ENCODE measurements at places on chromosomes 3 and 15. TPM values are rescaled to one million over a fixed set of nuclear protein-coding genes. Genes with fewer than 3 reads are reported as not detected.

Gene KY
- not detected for polyA plus RNA-seq

Gene SEMA3F
- polyA plus RNA-seq = not detected

Gene GOLGA6L9
- 0.60 TPM for polyA plus RNA-seq

Gene GABRG3
- polyA plus RNA-seq = not detected

Gene CRYGS
- not detected for polyA plus RNA-seq

Gene TIMP4
- polyA plus RNA-seq = not detected

Gene ECE2
- polyA plus RNA-seq = not detected

Gene FGF7
- polyA plus RNA-seq = not detected

Gene CDC25A
- polyA plus RNA-seq = not detected

Gene KBTBD12
- polyA plus RNA-seq = not detected

Gene TEX9
- 31.2 TPM for polyA plus RNA-seq

Gene IMPG2
- 0.05 TPM for polyA plus RNA-seq

Gene IL17RB
- polyA plus RNA-seq = 0.48 TPM

Gene LRRC31
- polyA plus RNA-seq = not detected

Gene TGM5
- polyA plus RNA-seq = not detected

Gene CCDC39
- not detected for polyA plus RNA-seq

Gene CCR1
- polyA plus RNA-seq = 5.8 TPM

Gene SEMA6D
- polyA plus RNA-seq = not detected

Gene NEK10
- not detected for polyA plus RNA-seq

Gene GOLGA8S
- not detected for polyA plus RNA-seq

Gene MELTF
- not detected for polyA plus RNA-seq

Gene INSYN1
- not detected for polyA plus RNA-seq

Gene MOBP
- polyA plus RNA-seq = not detected

Gene SNURF
- 15.7 TPM for polyA plus RNA-seq

Gene TWF2
- polyA plus RNA-seq = 108 TPM

Gene GABRA5
- polyA plus RNA-seq = not detected

Gene APOD
- not detected for polyA plus RNA-seq

Gene LDHAL6B
- polyA plus RNA-seq = not detected

Gene CHST13
- not detected for polyA plus RNA-seq

Gene C3orf20
- polyA plus RNA-seq = not detected

Gene PAK6
- not detected for polyA plus RNA-seq

Gene C2CD4A
- polyA plus RNA-seq = not detected

Gene CHDH
- 0.45 TPM for polyA plus RNA-seq

Gene PCCB
- 40.3 TPM for polyA plus RNA-seq

Gene HAPLN3
- polyA plus RNA-seq = 1.2 TPM

Gene IGSF10
- not detected for polyA plus RNA-seq

Gene GRIP2
- not detected for polyA plus RNA-seq

Gene ZNF80
- polyA plus RNA-seq = not detected

Gene GCNT3
- not detected for polyA plus RNA-seq

Gene GRM7
- polyA plus RNA-seq = not detected

Gene C3orf70
- 0.10 TPM for polyA plus RNA-seq

Gene IL5RA
- polyA plus RNA-seq = 2.8 TPM

Gene CGNL1
- 0.16 TPM for polyA plus RNA-seq

Gene HTR3E
- not detected for polyA plus RNA-seq

Gene ST3GAL6
- polyA plus RNA-seq = not detected

Gene RTP3
- polyA plus RNA-seq = not detected

Gene CLDN11
- polyA plus RNA-seq = not detected

Gene FOXB1
- not detected for polyA plus RNA-seq

Gene NANOGP8
- polyA plus RNA-seq = not detected

Gene WDR6
- 81.4 TPM for polyA plus RNA-seq

Gene GNAT1
- not detected for polyA plus RNA-seq

Gene ANKRD63
- not detected for polyA plus RNA-seq
